ENCODE measurements at places on chromosomes 1 and 21.

DNA sequence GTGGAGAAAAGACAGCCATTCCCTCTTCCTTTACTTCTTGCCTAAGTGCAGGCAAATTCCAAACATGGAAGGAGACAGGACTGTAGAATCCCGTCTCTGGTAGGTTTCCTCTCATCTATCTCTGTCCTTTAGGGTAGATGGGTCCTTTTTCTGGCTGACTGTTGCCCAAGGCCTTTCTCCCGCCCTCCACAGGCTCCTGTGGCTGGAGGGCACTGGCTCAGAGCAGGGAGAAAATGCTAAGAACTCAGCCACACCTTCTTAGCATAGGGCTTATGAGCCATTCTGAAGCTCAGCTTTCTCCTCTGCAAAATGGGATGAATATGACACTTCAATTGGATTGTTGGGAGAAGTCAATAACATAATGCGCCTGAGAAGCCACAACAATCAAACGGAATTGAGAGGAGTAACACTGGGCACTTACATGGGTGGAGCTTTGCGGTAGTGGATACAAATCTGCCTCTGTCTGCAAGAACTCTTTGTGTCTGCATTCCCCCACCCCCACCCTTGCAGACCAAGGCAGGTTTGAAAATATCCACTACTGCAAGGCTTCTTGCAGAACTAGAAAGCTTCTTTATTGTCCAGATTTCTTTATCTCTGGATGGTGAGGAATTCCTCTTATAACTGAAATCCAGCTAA lies 94.7 kb downstream of the CSMD2 start:
- DNase-seq, result no peak

GRCh38 chr1:15308135-15308534 lies 61.1 kb downstream of the FHAD1 start:
- no peak for DNase-seq

- DNase-seq, result no peak
These were observed 127.4 kb upstream of the NRIP1 start for GRCh38 chr21:15192243-15192642.

GRCh38 chr1:227885648-227886502 lies 61.9 kb downstream of the WNT9A start:
- DNase-seq, result no peak

DNA sequence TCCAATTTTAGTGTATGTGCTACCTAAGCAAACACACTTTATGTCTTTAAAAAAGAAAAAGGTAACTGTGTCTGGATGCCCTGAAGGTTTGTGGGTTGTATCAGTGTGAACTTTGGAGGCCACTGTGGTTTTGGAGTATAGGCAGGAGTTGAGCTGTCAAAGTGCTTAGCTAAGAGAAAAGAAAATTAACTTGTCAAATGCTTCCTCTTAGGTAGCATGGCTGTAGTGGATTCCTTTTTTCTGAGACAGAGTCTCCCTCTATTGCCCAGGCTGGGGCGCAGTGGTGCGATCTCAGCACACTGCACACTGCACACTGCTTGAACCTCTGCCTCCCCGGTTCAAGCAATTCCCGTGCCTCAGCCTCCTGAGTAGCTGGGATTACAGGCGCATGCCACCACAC lies 11.2 kb upstream of the SLC41A1 start:
- DNase-seq, result no peak

GRCh38 chr1:75567191-75567590 lies 43.7 kb downstream of the SLC44A5 start:
- no peak for DNase-seq

GRCh38 chr1:178224358-178224757 lies 130.5 kb downstream of the RASAL2 start:
- DNase-seq, result no peak

GRCh38 chr1:204450461-204451257 lies 39.0 kb upstream of the PPP1R15B start:
- no peak for DNase-seq

DNA sequence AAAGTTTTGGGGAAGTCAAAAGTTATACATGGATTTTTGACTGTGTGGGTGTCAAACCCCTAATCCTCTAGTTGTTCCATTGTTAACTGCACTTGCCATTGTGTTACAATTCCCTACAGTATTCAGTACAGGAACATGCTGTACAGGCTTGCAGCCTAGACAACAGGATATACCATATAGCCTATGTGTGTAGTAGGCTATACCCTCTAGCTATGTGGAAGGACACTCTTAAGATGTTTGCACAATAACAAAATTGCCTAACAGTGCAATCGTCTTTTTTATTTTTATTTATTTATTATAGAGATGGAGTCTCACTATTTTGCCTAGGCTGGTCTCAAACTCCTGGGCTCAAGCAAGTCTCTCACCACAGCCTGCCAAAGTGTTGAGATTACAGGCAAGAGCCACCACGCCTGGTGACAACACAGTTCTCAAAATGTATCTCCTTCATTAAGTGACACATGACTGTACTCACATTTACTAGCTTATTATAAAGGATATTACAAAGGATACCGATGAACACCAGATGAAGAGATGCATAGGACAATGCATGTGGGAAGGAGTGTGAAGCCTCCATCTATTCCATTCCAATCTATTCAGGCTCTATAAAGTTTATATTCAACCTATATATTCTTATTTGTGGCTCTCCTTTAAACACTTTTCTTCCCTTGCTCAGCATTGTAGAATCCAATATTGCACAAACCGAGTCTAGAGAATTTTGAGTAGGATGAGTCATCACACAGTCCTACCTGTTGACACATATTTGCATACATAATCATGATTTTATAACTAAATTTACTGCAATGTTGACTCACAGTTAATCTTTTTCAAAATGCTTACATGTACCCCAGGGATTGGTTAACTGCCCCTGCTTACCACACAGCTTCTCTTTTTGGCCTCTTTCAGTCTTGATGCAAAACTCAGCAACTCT lies 28.4 kb upstream of the CEP350 start:
- DNase-seq, result no peak

GRCh38 chr1:231416901-231417300 lies 5.2 kb downstream of the EGLN1 start:
- DNase-seq, result no peak

GRCh38 chr1:112879834-112880233 lies 76.2 kb downstream of the SLC16A1 start:
- no peak for DNase-seq

All from CD4-positive, alpha-beta T cell treated with Interleukin-21 for 1 hour (primary cell).